ENCODE measurements at places on chromosomes 6 and 20.

- DNase-seq, result no peak
Measured at GRCh38 chr20:44849703-44850102, 35.8 kb upstream of the YWHAB start.

DNA sequence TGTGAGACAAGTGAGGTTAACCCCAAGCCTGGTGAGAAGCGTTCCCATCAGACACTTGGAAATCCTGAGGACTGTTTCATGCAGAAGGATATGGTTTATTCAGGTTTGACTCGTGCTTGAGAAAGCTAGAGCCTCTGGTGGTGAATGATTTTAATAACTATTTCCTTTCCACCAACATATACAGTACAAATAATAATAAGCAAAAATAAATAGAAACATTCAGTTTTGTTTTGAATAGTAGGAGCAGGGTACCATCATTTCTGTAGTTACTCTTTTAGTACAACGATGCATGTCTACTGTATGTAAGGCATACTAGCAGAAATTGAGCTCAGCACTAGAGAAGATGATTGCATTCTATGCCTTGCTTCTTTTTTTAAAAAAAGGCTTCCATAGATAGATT, 33.5 kb downstream of the PLG start:
- DNase-seq, result no peak

DNA sequence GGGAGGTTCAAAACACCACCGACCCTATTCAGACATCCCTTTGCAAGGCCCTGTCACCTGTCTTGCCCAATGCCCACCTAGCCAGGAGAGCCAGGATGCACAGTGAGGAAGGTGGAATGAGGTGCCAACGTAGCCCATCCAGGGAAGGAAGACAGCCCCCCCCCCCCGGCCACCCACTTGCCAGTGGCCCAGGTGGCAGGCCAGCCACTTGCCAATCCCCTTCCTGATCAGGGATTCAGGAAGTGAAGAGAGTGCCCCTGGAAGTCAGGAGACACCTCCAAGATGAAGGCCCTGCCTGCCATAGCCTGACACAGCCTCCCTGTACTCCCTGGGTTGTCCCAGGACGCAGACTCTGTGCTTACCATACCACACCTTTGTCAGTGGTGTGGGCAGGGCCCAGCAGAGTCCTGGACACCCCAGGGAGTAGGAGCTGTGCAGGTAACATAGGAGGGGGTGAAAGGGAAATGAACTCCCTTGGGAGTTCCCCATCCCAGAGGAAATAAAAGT, 54.7 kb downstream of the MRPL14 start:
- DNase-seq, result no peak

DNA sequence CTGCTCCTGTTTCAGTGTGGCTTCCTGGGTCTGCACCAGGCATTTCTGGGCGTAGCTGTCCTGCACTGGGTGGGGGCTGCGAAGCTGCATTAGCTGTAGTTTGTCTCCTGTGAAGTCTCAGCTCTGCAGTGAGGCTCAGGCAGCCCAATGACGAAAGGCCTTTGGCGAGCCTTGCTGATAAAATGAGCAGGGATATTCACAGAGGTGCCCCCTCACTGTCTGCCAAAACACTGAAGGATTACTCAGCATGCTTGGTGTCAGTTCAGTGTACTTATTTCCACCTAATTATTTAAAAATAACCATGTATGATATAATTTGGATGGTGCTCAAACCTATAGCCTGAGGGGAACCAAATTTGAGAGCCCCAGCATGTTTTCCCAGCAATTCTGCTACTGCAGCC, 73.5 kb downstream of the ECT2L start:
- DNase-seq, result no peak

- DNase-seq, result no peak
Measured at GRCh38 chr20:64254156-64254555, 1.4 kb upstream of the PCMTD2 start.

GRCh38 chr6:137630666-137631065, 136.5 kb upstream of the OLIG3 start:
- DNase-seq, result no peak

DNA sequence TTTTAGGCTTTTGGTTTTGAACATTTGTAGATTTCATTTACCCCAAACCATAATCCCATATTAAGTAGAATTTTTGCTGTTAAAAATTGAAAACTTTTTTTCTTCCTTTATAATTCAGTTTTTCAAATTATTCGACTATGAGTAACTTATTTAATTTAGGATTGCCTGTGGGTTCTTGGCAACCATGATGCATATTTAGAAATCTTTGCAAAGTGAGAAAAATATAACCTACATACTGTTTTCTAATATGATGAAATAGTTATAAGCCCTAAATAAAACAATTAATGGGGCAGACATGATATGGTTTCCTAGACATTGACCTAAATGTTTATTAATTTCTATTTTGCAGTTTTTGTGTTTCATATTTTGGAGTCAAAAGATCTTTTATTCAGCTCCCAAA, 23.6 kb downstream of the NEDD9 start:
- DNase-seq, result no peak

Data from kidney epithelial cell (primary cell).